Neural progenitor cell (in vitro differentiated cells): ENCODE measurements at places on chromosomes 7 and 10. TPM values are rescaled to one million over a fixed set of nuclear protein-coding genes. Genes with fewer than 3 reads are reported as not detected.

GRCh38 chr10:132104471-132105301, 38.9 kb downstream of the JAKMIP3 start:
- H3K4me1 ChIP-seq = no peaks in the 10 kb centered on the region
- no peak for DNase-seq
- H3K27me3 ChIP-seq = no peaks in the 10 kb centered on the region
- H3K36me3 ChIP-seq = no peaks in the 10 kb centered on the region
- no peak overlapping the region for H3K4me3 ChIP-seq
- H3K27ac ChIP-seq = no peak overlapping the region

DNA sequence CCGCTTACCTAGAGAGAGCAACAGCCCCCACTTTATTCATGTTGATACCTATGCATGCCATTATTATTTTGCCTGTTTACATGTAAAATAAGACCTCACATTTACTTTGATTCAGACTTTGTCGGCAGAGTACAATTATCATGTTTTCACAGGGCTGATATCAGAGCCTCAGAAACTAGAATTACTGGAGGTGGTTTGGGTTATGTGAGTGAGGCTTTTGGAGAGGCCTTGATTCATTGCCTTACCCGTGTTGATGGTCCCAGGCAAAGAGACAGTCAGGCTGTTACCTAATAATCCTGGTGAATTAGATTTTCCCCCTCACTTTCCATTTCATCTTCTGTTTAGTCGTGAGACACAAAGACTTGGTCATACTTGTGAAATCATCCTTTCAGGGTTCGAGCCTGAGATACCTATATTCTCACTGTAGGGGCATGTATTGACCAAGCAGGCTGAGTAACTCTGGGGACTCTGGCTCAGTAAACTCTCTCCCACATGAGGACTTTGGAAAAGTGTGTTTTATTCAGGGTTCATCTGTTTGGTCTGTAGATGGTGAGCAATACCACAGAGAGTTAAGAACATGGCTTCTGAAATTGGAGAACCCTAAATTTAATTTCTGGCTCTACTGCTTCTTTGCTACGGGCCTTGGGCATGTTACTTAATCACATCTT, 150.9 kb downstream of the CELF2 start:
- H3K4me3 ChIP-seq = no peak overlapping the region
- H3K36me3 ChIP-seq = no peaks in the 10 kb centered on the region
- H3K4me1 ChIP-seq = peaks cover 51% of the 10 kb centered on the region

GRCh38 chr10:26805567-26806245, 55.1 kb downstream of the ABI1 start:
- peaks cover 35% of the 10 kb centered on the region for H3K4me1 ChIP-seq
- no peak overlapping the region for H3K4me3 ChIP-seq
- no peak overlapping the region for H3K27ac ChIP-seq
- H3K36me3 ChIP-seq = no peaks in the 10 kb centered on the region
- H3K27me3 ChIP-seq = no peaks in the 10 kb centered on the region

DNA sequence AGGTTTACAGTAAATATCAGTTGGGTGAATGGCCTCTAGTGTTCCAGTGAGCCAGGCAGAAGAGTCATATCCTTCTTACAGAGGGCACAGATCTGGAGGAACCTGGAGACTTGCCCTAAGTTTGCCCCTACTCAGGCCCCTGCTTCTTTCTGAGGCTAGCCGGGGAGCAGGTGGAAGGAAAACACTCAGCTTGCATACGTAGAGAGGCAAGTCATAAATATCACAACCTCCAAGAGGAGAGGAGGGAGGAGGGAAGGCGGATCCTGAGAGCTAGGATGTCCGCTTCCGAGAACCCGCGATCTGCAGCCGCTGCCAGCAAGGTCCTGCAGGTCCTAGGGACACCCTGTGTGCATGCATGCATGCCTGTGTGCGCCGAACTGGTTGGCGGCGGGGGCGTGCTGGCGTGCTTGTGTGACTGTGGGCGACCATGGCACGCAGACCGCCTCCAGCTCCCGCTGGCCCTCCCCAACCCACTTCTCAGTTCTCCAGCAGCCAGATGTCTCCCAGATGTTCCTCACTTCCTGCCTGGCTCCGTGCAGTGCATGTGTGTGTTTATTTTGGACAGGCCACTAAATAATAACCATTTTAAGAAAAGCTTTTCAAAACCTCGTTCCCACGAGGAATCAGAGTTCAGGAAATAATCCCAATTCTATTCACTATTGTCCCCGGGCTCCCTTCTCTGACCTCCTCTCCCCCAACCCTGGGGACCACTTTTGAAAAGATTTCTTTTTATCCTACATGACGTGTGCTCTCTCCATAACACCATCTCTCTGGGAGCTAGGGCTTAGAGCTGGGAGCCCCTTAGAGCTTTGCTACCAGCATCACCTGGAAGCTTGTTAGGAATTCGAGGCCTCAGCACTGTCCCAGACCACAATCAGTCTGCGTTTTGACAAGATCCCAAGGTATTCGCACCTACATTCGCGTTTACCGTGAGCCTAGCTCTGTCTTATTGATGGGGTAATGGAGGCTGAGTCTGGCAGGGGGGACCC, 32.4 kb downstream of the UNC5B start:
- no peak overlapping the region for H3K4me3 ChIP-seq
- no peak for DNase-seq
- H3K36me3 ChIP-seq = no peaks in the 10 kb centered on the region

- DNase-seq = no peak
- H3K36me3 ChIP-seq = no peaks in the 10 kb centered on the region
- H3K27ac ChIP-seq = no peak overlapping the region
Measured at GRCh38 chr10:1412531-1413189, 324.7 kb downstream of the ADARB2 start.

DNA sequence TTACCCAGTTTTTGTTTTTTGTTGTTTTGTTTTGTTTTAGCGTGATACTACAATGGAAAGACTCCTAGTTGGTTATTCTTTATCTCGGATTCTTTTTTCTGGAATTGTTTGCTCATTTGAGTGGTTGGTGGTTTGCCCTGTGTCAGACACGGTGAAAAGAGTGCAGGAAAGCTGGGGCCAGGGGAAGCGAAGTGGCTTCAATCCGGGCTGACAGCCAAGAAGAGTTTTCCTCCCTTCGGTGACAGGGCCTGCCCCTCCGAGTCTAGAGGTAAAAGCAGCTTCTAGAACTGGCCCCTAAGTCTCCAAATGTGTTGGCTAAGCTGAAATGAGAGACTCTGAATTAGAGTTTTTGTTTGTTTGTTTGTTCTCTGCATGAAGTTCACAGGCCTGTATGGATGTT, 5.7 kb upstream of the AP5Z1 start:
- no peaks in the 10 kb centered on the region for H3K36me3 ChIP-seq
- no peak overlapping the region for H3K27ac ChIP-seq
- no peaks in the 10 kb centered on the region for H3K27me3 ChIP-seq
- no peak overlapping the region for H3K4me3 ChIP-seq
- peaks cover 3% of the 10 kb centered on the region for H3K4me1 ChIP-seq

DNA sequence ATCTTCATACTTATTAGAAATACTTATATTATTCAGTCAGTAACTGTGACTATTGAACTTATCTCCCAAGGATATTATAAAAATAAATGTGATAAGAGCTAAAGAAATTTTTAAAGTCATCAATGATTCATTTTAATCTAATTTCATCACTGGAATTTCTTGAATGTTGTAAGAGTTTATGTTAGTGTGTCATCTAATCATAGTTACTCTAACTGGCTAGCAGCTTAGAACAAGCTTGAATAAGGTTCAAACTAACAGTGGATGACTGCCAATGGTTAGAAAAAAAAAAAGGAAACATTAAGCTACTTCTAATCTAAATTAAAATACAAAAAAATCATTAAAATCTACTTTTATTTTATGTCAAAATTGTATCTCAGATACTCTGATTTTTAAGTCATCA, 1066.3 kb downstream of the CNTNAP2 start:
- no peaks in the 10 kb centered on the region for H3K4me1 ChIP-seq
- no peaks in the 10 kb centered on the region for H3K27me3 ChIP-seq
- no peak overlapping the region for H3K27ac ChIP-seq

- H3K27me3 ChIP-seq = no peaks in the 10 kb centered on the region
- DNase-seq = no peak
- H3K36me3 ChIP-seq = no peaks in the 10 kb centered on the region
- H3K27ac ChIP-seq = no peak overlapping the region
- H3K4me3 ChIP-seq = no peak overlapping the region
Measured at GRCh38 chr10:31063841-31064240, 32.2 kb upstream of the ZNF438 start.

GRCh38 chr10:93894516-93895378, 969 bp downstream of the SLC35G1 start:
- H3K36me3 ChIP-seq = no peaks in the 10 kb centered on the region
- peak overlapping the region; percentile 69 for H3K4me3 ChIP-seq
- DNase-seq = no peak

DNA sequence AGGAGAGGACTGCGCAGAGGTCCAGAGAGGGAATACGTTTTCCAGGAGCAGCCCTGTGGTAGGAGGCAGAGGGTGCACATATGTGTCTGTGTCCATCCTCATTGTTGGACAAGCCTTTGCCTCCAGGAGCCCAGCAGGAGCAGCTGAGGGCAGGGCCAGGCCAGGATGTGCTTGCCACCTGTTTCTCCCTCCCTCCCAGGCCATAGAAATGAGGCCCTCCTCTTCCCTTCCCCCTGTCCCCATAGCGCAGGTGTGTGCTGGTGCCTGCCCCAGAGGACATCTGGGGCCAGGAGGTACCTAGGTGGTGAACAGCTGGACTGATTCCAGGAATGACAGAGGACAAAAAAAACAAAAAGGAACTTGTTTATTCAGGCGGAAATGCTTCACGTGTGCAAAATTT, 10.5 kb upstream of the CXCL12 start:
- H3K4me1 ChIP-seq = peaks cover 21% of the 10 kb centered on the region
- H3K4me3 ChIP-seq = no peak overlapping the region
- no peaks in the 10 kb centered on the region for H3K27me3 ChIP-seq
- DNase-seq = no peak

GRCh38 chr10:130558746-130559546, 422.8 kb downstream of the GLRX3 start:
- no peaks in the 10 kb centered on the region for H3K4me1 ChIP-seq
- H3K4me3 ChIP-seq = no peak overlapping the region
- no peaks in the 10 kb centered on the region for H3K36me3 ChIP-seq
- no peaks in the 10 kb centered on the region for H3K27me3 ChIP-seq
- no peak for DNase-seq

DNA sequence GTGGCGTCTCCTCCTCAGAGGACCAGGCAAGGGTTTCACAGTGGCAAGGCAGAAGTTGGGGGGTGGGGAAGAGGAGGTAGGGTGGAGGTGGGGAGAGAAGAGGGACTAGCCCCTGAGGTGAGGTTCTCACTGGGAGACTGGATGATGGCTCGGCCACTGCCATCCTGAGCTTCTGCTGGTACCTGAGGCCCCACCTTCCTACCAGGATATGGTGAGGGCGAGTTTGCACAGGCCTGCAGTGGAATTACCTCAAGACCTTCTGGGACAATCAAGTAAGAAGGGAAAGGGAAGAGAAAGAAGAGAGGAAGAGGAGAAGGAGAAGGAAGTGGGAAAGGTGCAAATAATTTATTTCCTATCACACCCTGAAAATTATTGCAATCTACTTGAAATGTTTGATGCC, 111.8 kb upstream of the GDF10 start:
- no peaks in the 10 kb centered on the region for H3K36me3 ChIP-seq
- no peaks in the 10 kb centered on the region for H3K27me3 ChIP-seq
- no peak overlapping the region for H3K27ac ChIP-seq
- H3K4me1 ChIP-seq = no peaks in the 10 kb centered on the region
- no peak overlapping the region for H3K4me3 ChIP-seq
- no peak for DNase-seq

DNA sequence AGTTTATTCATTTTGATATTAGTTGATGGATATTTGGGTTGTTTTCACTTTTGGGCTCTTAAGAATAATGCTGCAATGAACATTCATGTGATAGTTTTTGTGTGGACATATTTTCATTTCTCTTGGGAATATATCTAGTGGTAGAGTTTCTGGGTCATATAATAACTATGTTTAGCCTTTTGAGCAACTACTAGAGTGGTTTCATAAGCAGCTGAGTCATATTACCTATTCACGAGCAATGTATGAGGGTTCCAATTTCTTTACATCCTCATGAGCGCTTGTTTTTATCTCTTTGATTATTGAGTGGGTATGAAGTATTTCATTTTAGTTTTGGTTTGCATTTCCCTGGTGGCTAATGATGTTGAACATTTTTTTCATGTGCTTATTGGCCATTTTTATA, 182.6 kb downstream of the PON1 start:
- no peaks in the 10 kb centered on the region for H3K27me3 ChIP-seq
- DNase-seq = no peak
- no peak overlapping the region for H3K27ac ChIP-seq
- no peaks in the 10 kb centered on the region for H3K36me3 ChIP-seq
- H3K4me1 ChIP-seq = no peaks in the 10 kb centered on the region
- H3K4me3 ChIP-seq = no peak overlapping the region

The SPDYE1 gene
- total RNA-seq = not detected in 2 replicates

The NACAD gene
- total RNA-seq = 0.39 and 1.5 TPM in 2 replicates

The MMRN2 gene
- 0.28 and 1.4 TPM in 2 replicates for total RNA-seq

The SFTPA1 gene
- total RNA-seq = not detected in 2 replicates

The ZRANB1 gene
- 16.8 and 21.8 TPM in 2 replicates for total RNA-seq
